AML-193 (cell line): ENCODE measurements at places on chromosomes 6 and 20.

DNA sequence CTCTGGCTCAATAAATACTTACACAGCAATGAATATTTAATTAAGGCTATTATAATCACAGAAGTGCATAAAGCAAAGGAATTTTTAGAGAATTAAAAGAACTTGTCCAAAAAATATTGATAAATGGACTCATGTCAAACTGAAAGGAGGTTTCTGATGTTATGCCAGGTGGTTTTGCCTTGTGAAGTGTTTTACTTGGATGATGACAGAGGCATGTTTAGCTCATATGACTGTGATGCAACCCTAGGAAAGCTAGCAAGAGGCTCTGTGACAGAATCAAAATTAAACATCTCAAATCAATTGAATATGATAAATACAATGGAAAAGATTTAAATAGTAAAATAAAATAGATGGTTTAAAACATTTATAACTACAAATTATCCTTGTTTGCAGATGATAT is 137.3 kb downstream of the TMEM200A start:
- no peak for DNase-seq

DNA sequence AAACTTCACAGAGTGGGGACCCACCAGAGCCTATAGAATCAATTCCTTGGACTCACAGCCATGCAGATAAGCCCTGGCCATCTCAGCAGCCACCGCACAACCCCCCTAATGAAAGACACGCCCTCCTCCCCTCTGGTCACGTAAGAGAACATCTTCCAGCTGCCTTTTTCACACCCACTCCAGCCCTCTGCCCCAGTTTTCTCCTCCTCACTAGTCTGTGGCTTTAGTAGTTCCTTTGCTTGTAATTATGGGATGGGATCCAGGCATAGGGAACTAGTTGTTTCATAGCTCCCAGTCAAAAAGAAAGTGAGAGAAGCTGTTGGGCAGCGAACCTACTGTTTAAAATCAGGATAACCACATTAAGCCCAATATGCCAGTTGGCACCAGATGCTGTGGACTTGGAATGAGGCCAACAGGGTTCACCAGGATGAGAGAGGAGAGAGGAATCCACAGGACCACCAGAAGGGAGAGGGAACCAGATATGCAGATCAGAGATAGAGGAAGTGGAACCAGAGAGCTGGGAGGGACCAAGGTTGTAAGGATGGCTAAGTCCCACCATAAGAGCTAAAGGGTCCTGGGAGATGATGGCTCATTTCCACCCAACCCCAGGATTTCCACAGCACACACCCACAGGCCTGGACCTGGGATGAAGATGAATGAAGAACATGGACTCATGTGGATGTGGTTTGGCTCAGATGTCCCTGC is 9.0 kb upstream of the BTN3A1 start:
- DNase-seq: no peak

- DNase-seq: no peak
Observed at GRCh38 chr6:7897461-7898192, 13.0 kb downstream of the TXNDC5 start.

GRCh38 chr6:101398716-101399615 is 5.5 kb downstream of the GRIK2 start:
- no peak for DNase-seq

- no peak for DNase-seq
Observed at GRCh38 chr20:15039088-15039752, 701.8 kb upstream of the FLRT3 start.

GRCh38 chr20:44051661-44052000 is 135.4 kb downstream of the JPH2 start:
- DNase-seq: no peak

GRCh38 chr6:8659404-8660189 is 224.3 kb upstream of the SLC35B3 start:
- no peak for DNase-seq

DNA sequence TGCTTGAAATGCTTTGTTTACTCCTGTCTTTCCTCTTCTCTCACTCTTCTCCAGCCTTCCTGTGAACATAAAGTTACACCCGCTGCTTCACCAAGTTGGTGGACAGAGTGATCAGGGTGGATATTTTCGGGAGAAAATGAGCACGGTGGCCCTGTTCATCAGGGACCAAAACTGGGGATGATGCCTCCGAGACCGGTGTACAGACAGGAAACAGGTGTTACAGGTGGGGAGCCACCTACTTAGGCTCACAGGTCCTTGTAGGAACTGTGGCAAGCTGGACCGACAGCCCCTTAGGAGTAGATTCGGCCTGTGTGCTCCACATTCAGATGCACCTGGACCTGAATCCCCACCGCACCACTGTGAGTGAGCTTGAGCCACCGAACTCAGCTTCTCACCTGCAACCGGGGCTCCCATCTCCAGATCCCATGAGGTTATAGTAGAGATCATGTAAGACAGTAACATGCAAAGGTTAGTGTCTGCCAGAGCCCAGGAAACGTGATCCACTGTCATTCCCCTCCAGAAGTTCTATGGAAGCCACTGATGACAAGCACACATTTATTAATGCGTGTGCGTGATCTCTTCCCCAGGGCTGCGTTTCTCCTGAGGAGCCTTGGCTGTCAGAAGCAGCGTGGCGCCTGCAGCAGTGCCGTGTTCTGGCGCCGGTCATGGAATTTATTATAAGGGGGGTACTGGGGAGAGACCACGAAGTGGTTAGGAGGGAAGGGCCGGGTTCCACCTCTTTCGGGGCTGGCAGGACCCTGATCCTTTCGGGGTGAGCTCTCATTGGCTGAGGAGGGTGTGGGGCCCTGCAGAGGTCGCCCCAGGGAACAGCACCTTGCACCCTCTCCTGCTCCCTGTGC is 94.2 kb downstream of the ERMARD start:
- DNase-seq: no peak

- no peak for DNase-seq
Observed at GRCh38 chr20:19016140-19016497, 196.3 kb upstream of the SLC24A3 start.

DNA sequence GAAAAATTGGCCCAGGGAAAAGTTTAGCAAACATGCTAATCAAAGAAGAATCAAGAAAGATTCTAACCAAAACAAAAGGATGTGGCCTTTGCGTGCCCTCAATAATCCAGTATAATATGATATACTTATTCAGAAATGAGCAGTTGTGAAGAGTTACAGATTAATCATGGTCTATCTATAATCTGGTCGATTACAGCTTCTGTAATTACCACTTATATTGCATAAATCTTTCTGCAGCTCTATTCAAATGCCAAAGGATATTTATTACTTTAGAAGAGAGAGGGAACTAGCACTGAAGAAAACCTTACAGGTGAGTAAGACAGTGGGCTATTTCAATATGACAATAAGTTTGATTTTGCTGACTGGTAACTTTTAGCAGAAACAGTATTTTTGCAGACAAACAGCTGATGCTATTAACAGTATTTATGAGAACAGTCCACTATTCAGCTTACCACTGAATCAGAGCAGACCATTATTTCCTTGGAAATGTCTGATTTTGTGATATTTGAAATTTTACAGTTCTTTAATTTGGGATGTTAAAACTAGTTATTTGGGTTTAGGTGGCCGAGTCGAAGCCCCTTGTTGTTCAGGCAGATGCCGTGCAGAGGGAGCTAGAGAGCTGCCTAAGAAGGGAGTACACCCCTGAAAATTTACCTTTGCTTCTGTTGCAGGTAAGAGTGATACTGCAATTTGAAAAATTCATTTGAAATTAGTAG is 92.2 kb downstream of the CEP57L1 start:
- peak; percentile 54 for DNase-seq

- DNase-seq: no peak
Observed at GRCh38 chr6:123594776-123595175, 42.0 kb downstream of the TRDN start.

DNA sequence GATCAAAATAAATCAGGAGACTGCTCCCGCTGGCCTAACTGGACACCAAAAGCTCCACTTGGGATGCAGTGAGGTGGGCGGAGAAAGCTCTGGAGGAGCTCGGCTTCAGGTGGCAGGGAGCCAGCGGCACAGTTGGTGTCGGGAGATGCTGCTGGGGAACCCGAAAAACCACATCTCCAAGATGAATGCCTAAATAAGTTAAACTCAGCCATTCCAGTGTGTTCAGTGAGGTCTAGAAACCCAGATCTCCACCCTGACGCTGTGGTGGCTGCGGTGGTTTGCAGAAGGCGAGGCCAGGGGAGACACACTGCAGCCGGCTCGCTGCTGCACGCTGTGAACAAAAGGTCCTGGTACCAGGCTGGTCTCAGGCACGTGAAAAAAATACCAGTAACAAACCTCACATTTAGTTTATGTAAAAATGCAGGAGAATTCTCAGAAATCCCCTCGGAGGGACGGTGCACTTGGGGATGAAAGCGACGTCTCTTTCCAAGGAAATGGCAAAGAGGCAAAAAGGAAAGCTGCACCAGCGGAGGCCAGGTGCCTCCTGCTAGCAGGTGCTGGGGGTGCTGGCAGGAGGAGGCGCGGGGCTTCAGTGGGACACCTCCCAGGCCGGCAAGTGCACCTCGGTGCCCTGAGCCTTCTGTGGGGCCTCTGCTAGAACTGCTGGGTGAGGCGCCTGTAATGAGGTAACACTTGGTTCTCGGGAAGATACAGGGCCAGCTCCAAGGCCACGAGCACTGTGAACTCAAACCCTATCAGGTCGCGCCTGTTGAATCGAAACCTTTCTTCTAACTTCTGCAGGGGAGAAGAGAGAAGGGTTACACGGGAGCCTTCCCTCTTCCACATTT is 3.6 kb downstream of the RPS21 start:
- DNase-seq: no peak

GRCh38 chr20:19970256-19970765 is 46.9 kb upstream of the NAA20 start:
- DNase-seq: no peak

DNA sequence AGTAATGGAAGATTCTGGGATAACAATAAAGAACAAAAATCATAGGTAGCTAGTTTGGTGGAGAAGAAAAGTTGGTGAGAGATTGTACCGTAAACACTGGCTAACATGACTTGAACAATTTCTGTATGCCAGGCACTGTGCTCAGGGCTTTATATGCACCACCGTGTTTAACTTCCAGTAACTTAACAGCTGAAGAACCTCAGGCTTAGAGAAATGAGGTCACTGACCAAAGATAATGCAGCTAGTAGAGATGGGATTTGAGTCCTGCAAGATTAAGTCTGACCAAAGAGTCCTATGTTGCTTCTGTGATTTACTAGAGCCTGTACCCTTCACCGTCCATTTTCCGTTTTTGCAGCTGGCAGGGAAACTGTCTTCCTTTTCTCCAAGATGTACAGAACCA is 2.7 kb downstream of the CSTF1 start:
- no peak for DNase-seq

- peak; percentile 90 for DNase-seq
Observed at GRCh38 chr6:106339334-106340029, 13.9 kb upstream of the ATG5 start.
